ENCODE measurements at places on chromosomes 3 and 15.

- DNase-seq, result no peak
Measured at GRCh38 chr3:45225465-45226205, 452 bp downstream of the TMEM158 start.

DNA sequence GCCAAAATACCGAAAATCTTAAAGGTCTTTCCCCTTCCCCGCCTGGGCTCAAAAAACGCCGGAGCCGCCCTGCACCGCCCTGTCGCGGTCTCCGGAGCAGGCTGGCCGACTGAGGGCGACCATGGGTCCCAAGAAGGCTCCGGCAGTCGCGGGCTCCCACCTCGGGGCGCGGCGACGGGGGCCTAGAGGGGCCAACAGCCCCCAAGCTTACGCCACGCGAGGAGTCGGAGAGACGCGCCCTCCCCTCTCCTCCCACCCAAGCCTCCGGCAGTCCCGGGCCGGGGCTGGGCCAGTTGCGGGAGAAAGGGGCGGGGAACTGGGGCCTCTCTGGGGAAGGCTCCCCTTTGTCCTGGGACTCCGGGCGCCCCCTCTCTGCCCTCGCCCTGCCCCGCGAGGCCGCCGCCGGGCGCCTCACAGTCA lies 69.2 kb downstream of the GOLGA8B start:
- DNase-seq, result no peak

DNA sequence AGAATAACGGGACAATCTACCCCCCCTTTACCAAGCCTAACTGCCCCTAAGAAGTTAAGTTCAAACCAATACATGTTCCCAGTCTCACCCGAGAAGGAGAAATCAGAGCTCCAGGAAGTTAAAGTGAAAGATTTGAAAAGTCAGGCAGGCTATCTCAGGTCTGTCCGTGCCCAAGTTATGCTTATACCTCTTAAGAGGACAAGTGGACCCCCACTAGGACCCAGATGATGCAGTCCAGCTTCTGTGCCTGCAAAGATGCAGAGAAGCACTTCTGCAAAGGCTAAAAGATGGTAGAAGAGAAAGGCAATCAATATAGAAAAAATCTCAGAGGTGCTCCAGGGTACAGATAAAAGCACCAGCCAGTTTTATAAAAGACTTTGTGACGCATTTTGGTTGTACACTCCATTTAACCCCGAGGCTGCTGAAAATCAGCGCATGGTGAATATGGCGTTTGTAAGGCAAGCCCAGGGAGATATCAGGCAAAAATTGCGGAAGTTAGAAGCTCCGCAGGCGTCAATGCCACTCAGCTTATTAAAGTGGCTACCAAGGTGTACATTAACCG lies 9.8 kb upstream of the SLC9C1 start:
- DNase-seq, result no peak

DNA sequence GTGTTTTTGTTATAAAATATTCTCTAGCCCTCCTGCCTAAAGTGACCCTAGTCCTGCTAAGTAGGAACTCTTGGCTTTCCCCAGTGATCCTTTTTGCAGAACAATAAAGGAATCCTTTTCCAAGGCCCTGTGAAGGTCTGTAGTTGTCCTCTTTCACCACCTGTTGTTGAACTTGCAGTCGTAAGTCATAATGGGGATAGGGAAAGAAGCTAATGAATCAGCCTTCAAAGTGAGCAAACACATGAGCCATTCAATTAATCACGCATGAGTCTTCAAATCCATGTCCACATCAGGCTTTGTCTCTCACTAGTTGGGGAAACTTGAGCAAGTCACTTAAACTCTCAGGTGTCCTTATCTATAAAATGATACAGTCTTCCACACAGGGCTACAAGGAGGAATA lies 27.6 kb downstream of the ZNF860 start:
- no peak for DNase-seq

- DNase-seq, result no peak
Measured at GRCh38 chr3:178386401-178386800, 149.8 kb upstream of the KCNMB2 start.

GRCh38 chr3:71846185-71846584 lies 61.2 kb upstream of the PROK2 start:
- no peak for DNase-seq

DNA sequence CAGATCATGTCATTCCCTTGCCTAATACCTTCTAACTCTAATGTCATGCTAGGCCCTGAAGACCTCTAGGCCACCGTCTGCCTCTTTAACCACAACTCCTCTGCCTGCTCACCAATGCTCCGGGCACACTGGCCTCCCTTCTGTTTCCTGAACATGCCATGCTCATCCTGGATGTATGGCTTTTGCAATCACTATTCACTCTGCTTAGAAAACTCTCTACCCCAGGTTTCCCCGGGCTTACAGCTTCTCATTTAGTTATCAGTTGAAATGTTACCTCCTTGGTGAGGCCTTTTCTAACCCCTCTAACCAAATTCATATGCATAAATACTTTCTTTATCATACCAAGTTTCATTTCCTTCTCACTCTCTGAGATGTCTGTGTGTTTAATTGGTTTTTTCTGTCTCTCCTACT lies 727.8 kb upstream of the CFAP20DC start:
- DNase-seq, result no peak

DNA sequence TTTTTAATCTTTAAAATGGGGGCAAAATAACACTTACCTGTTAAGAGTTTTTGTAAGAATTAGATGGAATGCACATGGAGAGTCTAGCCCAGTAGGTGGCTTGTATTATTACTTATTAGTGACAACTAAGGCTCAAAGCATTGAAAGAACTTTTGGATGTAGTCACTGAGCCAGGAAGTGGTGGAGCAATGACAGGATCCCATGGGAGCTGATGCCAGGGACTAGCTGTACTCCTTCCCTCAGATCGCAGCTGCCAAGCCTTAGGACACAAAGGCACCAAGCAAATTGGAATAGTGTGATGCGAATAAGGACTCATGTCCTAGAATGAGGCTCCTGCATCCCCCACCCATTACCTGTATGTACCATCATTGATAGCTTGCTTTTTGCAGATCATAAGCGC lies 370.4 kb upstream of the RGMA start:
- no peak for DNase-seq

- peak; percentile 25 for DNase-seq
Measured at GRCh38 chr3:46228260-46229242, 13.7 kb upstream of the CCR3 start.

DNA sequence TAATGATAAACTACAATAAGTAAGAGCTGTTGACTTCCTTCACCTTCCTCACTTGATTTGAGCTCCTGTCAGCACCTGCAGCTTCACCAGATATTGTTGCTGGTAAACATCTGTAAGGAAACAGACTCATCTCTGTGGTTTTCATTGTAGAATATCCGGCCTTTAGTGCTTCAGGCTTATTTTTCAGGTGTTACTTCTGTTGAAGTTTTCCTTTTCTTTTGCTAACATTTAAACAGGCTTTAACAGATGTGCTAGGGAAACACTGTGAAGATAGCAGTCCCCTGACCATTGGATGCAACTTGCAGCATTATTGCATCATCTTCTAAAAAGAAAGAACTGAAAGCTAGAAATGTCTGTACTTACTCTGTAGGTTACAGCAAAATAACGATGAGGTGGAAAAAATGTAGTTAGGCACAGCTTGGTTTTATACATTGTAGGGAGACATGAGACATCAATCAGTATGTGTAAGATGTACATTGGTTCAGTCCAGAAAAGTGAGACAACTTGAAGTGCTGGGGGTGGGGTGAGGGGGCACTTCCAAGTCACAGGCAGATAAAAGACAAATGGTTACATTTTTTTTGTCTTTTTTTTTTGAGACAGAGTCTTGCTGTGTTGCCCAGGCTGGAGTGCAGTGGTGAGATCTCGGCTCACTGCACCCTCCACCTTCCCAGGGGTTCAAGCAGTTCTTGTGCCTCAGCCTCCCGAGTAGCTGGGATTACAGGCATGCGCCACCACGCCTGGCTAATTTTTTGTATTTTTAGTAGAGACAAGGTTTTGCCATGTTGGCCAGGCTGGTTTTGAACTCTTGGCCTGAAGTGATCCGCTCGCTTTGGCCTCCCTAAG lies 10.2 kb downstream of the EDEM1 start:
- DNase-seq, result no peak

- DNase-seq, result no peak
Measured at GRCh38 chr3:127193341-127193740, 410 bp downstream of the PRR23E start.

- DNase-seq, result no peak
Measured at GRCh38 chr15:58574631-58575030, 142.8 kb downstream of the LIPC start.

GRCh38 chr15:74122403-74123130 lies 7.8 kb upstream of the ISLR2 start:
- DNase-seq, result no peak

- DNase-seq, result no peak
Measured at GRCh38 chr3:121096953-121097352, 188.9 kb downstream of the STXBP5L start.

- DNase-seq, result no peak
Measured at GRCh38 chr3:14268897-14269296, 90.3 kb downstream of the LSM3 start.

DNA sequence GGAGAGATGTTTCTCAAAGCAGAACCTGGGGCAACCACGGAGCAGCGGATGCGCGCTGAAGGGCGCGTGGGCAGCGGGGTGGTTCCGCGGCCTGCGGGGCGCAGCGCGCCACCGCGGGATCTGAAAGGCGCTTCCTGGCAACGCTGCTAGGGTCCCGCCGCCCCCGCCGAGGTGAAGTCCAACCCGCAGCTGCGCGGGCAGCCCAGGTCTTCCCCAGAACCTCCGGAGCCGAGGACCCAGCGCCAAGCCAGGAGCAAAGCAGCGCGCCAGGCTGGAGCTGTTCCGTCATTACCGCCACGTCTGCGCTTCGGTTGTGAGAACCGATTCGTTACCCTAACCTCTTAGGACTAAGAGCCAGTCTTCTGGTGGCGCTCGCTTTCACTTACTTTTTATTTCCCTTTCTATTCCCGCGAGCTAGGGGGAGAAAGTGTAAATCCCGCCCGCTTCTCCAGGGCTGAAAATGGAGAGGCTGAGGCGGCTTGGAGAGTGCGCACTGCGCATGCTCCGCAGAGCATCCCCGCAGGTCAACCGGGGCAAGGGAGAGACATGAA lies 3.2 kb upstream of the GABRG3 start:
- no peak for DNase-seq

DNA sequence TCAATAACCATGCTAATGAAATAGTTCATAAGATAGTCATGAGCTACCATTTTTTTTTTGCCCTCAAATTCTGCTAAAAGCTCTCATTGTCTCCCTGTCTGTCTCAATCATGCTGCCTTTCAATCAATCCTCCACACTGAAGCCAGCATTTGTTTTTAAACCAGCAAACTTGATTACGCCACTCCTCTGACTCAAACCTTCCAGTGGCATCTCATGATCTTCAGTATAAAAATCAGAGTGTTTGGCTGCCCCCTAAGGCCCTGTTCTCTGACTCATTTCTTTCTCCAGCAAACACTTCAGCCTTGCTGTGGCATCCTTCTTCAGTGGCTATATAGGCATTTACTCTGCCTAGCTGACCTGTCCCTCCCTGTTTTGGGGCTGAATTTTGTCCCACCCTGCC lies 36.0 kb upstream of the EOMES start:
- DNase-seq, result peak; percentile 74

GRCh38 chr3:150737874-150738679 lies 24.9 kb downstream of the SIAH2 start:
- no peak for DNase-seq

DNA sequence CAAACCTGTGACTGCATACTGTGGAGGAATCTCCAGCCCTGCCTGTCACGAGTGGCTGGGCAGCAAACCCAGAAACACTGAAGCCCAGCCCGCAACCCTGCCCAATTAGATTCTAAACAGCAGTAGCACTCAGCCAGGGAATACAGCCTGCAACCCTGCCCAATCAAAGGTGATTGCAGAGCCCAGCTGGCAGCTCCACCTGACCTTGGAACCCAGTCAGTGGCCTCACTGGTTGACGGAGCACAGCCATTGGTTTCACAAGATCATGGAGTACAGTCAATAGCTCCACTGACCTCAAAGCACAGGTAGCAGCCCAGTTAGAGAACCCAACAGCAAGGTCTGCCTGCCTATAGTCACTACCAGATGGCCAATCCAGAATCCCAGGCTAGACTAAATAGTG lies 35.2 kb upstream of the MYLK start:
- no peak for DNase-seq

GRCh38 chr3:160879859-160880258 lies 123.8 kb downstream of the PPM1L start:
- no peak for DNase-seq

DNA sequence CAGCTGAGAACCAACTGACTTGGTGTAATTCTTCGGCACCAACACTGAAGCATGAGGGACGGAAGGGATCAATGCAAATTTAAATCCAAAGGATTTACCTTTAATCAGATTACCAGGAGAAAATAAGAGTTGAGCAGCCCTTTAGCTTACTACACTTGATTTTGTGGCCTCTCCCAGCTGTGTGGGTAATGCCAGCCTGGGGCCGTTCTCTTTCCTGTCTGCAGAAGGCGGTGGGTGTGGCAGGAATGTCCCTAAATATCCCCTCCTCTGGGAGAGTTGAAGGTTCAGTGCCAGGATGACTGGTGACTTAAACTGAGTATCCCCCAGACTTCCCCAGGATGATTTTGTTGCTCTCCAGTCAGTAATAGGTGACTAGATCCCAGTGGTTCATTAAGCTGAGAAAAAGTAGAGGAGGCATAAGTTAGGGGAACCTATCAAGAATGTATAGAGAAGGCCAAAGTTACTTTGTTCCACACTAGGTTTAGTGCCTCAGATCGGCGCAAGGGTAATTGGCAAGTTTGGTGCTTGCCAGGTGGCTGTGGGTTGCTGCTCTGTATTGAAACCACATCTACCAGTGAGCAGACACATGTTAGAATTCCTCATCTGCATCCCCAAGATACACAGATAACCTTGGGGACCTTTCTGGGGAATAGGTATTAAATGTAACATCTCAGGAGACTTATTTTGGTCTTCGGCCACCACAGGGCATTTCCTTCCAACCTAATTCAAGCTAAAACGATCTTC lies 23.1 kb downstream of the MAPKBP1 start:
- DNase-seq, result no peak

- DNase-seq, result peak; percentile 28
Measured at GRCh38 chr3:48248095-48248850, 7.4 kb downstream of the ZNF589 start.

DNA sequence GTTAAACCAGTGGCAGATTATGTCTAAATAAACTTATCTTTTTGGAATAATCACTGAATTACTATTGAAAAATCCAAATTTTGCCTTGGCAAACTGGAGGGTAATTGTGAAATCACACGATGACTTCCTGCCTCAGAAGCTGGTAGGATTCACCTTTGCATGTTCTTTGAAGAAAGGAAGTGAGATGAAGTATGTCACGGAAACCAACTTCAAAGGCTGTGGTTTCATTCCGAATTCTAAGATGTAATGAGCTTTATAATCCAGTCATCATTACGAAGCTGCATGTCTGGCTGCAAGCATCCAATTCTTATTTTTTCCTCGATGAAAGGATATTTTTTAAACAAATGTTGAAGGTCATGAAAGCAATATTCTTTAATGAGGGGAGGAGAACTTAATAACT lies 15.0 kb upstream of the ZBED2 start:
- DNase-seq, result no peak

DNA sequence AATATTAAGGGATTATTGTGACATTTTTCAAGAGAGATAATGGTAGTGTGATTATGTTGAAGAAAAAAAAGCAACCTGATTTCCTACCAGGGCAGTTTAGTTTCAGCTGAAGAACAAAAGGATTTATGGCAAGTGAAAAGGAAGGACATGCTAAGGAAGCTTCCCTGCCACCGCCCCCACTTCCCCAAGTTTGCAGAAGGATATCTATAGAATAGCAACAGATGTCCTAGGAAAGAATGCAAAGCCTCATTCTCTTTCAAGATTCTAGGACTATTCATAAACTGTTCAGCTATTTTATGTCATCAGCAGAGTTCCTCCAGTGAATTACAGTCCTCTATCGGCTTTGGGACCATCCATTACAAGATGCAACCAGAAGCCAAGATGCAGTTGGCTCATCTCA lies 160.8 kb downstream of the SATB1 start:
- DNase-seq, result no peak

All from AG09309 (cell line).